ENCODE measurements at places on chromosomes 12 and 14.

GRCh38 chr14:105495101-105495989 lies 4.3 kb downstream of the TEDC1 start:
- DNase-seq = no peak

GRCh38 chr14:30193101-30193500 lies 265.5 kb upstream of the PRKD1 start:
- DNase-seq = no peak

DNA sequence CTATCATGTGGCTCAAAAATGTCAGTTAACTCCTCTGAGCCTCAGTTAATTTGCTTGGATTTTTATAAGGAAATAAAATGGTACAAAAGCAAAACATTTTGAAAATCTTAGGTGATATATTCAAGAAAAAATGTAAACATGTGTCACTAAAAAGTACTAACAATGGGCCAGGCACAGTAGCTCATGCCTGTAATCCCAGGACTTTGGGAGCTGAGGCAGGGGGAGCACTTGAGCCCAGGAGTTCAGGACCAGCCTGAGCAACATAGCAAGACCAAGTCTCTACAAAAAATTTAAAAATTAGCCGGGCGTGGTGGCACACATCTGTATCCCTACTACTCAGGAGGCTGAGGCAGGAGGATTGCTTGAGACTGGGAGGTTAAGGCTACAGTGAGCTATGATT lies 25.7 kb downstream of the AQP6 start:
- no peak for DNase-seq

DNA sequence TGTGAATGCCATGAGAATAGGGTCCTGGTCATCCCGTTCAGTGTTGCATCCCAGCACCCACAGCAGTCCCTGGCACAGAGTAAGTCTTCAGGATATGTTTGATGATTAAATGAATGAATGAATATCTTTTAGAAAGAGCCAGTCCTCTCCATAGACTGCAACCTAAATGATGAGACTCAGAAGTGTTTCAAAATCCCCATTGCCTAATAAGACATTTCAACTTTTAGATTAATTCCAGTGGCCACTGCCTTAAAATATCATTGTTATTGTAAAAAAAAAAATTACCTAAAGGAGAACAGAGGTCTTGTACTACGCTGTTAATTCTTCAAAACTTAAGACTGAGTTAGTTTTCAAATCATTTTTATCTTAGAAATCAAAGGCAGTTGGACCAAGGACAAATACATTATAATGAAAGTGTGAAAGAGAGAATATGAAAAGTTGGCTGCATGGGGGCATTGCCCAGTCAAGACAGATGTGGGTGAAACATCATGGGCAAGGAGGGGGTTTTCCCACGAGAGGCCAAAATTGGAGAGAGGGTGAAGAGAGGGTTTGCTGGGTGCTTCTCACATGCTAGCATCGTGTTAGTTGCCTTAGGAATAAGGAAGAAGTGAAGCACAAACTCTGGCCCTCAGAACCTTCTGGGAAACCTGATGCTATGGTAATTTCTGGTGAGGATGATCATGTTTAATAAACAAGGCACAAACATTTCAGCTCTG lies 26.3 kb upstream of the CPM start:
- DNase-seq = no peak

DNA sequence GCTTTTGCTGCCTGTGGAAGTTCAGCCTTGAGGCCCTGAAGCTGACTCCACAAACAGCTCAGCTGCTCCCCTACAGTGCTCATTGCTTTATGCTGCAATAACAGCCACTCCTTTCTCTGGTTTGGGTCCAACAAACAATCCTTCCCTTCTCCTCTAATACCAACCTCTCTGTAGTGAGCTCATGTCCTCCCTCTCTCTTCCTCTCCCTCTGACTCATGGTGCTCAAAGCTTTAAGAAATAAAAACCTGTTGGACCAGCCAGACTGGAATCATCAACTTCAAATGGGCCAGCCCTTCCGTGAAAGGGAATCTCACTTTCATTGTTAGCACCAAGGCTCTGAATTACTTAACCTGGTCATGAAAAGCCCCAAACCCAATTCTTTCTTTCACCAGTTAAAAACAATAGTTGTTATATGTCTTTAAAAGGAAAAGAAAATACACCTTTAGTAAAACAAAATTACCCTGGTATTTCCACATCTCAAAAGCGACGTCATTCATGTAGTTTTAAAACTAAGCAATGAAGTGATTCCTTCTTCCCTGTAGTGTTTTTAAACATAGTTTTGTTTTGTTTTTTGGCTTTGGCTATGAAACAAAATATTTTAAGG lies 126.4 kb downstream of the DUSP6 start:
- DNase-seq = no peak

- DNase-seq = no peak
These were observed 33.1 kb downstream of the CPSF6 start for GRCh38 chr12:69272511-69272910.
